ENCODE measurements at places on chromosomes 6 and 20. TPM values are rescaled to one million over a fixed set of nuclear protein-coding genes. Genes with fewer than 3 reads are reported as not detected.

- H3K36me3 ChIP-seq, result no peaks in the 10 kb centered on the region
- no peak overlapping the region for H3K4me3 ChIP-seq
- no peak for DNase-seq
- peaks cover 15% of the 10 kb centered on the region for H3K4me1 ChIP-seq
- H3K27me3 ChIP-seq, result no peaks in the 10 kb centered on the region
Observed at GRCh38 chr6:5679691-5680090, 327.0 kb downstream of the NRN1 start.

GRCh38 chr6:20302702-20303251, 90.5 kb upstream of the MBOAT1 start:
- H3K4me1 ChIP-seq, result no peaks in the 10 kb centered on the region
- no peaks in the 10 kb centered on the region for H3K27me3 ChIP-seq
- H3K4me3 ChIP-seq, result no peak overlapping the region

GRCh38 chr20:53171065-53171464, 198.9 kb downstream of the TSHZ2 start:
- no peak for DNase-seq
- peaks cover 4% of the 10 kb centered on the region for H3K27me3 ChIP-seq
- H3K27ac ChIP-seq, result no peak overlapping the region

DNA sequence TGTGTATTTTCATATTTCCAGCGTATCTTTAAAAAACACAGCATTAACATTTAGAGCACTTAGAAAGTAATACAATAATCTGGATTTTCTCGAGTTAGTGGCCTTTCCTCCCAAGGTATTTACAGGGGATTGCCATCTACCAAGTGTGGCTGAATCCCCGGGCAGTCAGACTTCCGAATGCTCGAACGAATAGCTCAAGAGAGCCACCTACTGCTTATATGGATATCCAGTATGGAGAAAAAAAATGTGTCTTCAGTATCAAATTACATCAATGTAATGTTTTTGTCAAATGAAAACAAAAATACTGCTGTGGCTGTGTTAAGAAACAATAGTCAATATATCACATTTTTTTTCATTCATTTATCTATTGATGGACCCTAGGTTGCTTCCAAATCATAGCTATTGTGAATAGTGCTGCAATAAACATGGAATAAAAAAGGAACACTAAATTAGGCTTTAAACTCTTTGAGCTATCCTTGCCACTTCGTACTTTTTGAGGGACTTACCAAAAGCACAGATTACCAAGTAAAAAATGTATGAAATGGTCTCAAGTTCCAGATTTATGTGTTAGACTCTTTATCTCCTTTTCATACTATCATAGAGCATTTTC, 654.5 kb upstream of the PTCHD4 start:
- DNase-seq, result no peak
- H3K27ac ChIP-seq, result no peak overlapping the region

- DNase-seq, result no peak
- peaks cover 4% of the 10 kb centered on the region for H3K27me3 ChIP-seq
- H3K27ac ChIP-seq, result no peak overlapping the region
- H3K4me1 ChIP-seq, result peaks cover 13% of the 10 kb centered on the region
- H3K4me3 ChIP-seq, result no peak overlapping the region
Observed at GRCh38 chr20:19045371-19045770, 167.1 kb upstream of the SLC24A3 start.

GRCh38 chr6:21747441-21747840, 153.9 kb downstream of the SOX4 start:
- DNase-seq, result no peak
- H3K4me1 ChIP-seq, result peaks cover 51% of the 10 kb centered on the region
- no peaks in the 10 kb centered on the region for H3K27me3 ChIP-seq
- H3K27ac ChIP-seq, result no peak overlapping the region

PPP1R3G gene
- total RNA-seq, result 0.45 TPM

GPR63 gene
- 4.2 TPM for total RNA-seq

LTB gene
- 0.34 TPM for total RNA-seq

TTLL9 gene
- total RNA-seq, result 0.17 TPM

DEFB132 gene
- not detected for total RNA-seq

Data from type B pancreatic cell (in vitro differentiated cells).